ENCODE measurements at places on chromosomes 16 and 17.

- DNase-seq = no peak
Measured at GRCh38 chr17:20096430-20096829, 87.3 kb downstream of the SPECC1 start.

DNA sequence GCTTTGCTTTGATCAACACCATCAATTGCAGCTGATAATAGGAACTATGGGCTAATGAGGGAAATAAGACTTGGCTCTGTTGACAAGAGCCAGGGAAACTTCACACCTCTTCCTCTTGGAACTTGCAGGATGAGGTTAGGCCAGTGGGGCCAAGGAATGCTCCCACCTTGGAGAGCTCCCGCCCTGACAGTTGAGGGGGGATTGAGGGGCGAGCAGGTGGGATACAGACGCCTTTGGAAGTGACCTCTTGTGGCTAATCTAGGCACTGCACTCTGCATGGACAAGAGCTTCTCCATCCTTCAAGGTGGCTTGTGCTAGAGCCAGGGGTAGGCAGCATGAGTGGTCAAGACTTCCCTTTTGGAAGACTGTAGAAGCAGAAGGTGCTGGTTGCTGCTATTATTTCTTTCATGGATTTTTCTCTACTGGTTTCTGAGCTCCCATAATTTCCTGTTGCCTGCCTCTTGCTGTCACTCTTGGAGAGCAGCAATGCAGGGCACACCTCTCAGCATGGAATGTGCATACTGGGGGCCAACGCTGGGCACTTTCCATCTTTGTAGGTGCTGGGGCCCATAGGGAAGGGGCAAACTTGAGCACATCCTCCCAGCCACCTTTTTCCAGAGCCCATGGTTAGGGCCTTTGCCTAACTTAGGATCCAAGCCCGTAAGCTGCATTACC lies 2.3 kb upstream of the PHF12 start:
- no peak for DNase-seq

- DNase-seq = no peak
Measured at GRCh38 chr17:37389160-37389559, 13.4 kb downstream of the C17orf78 start.

- DNase-seq = no peak
Measured at GRCh38 chr17:60766778-60767190, 89.1 kb downstream of the BCAS3 start.

DNA sequence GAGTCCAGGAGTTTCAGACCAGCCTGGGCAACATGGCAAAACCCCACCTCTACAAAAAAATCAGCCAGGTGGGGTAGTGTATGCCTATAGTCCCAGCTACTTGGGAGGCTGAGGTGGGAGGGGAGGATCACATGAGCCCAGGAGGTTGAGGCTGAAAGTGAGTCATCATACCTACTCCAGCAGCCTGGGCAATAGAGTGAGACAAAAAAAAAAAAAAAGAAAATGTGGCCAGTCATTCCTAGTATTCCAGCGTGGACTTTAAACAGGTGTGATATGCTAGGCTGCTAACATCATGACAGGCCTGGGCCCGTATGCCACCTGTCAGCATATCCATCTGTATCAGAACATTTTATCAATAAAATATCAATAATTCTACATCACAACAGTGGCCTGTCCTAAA lies 143.3 kb downstream of the AATF start:
- DNase-seq = no peak

GRCh38 chr16:47877166-47877565 lies 278.6 kb downstream of the ABCC12 start:
- no peak for DNase-seq

DNA sequence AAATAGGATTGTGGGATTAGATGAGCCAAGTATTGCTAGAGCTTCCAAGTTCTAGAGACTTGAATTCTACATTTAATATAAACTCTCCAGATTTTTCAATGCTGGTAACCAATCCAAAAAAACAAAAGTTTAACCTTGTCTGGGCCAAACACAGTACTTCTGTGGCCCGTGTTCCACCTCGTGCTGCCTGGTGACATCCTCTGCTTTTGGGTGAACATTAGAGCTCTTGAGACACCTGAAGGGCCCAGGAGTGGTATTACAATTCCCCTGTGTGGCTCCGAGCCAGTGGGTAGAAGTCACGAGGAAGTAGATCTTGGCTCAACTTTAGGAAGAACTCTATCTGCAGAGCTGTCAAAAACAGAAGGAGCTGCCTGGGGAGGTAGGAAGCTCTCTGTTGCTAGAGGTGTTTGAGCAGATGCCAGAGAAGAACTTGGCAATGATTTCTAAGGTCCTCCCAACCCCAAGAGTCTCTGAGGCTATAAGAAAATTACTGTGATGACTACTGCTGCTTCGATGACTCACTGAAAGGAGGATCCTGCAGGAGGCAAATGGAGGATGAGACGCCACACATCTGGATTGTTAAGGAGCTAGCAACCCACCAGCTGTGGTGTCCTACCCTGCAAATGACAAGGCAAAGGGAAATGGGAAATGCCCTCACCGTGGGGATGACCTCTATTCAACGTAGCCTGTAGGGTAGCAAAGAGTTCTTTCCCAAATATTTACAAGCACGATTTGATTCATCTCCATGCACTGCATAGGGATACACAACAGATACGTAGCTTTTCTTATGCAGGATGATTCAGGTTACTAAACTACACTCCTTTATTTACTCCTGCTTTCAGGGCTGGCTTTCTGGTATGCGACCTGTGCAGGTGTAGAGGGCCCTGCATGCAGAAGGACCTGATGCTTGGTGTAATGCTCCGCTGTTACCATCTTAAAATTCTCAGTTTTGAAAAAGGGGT lies 45.8 kb upstream of the GAS7 start:
- DNase-seq = no peak

GRCh38 chr16:87860553-87861299 lies 8.6 kb downstream of the SLC7A5 start:
- no peak for DNase-seq

DNA sequence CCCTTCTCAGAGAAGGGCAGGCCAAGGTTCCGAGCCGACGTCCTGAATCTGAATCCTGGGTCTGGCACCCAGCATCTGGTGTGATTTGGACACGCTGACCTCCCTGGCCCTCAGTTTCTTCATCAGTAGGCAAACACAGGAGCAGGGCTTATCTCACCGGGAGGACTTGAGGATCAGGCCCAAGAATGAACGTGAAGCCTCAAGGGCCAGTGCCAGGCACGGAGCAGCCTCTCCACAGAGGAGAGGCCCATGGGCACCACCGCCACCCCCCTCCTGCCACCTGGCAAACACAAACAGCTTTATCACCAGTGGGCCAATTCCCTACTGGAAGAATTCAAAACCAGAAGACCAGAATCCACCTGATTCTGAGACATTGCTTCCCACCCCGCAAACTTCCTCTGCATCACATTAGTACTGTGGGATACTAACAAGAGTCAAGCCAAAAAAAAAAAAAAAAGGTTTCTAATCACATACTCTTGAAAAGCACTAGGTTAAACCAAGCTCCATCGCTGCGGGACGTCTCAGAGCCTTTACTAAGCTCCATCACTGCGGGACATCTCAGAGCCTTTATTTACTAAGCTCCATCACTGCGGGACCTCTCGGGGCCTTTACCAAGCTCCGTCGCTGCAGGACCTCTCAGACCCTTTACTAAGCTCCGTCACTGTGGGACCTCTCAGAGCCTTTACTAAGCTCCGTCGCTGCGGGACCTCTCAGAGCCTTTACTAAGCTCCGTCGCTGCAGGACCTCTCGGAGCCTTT lies 68.0 kb upstream of the DOC2B start:
- no peak for DNase-seq

DNA sequence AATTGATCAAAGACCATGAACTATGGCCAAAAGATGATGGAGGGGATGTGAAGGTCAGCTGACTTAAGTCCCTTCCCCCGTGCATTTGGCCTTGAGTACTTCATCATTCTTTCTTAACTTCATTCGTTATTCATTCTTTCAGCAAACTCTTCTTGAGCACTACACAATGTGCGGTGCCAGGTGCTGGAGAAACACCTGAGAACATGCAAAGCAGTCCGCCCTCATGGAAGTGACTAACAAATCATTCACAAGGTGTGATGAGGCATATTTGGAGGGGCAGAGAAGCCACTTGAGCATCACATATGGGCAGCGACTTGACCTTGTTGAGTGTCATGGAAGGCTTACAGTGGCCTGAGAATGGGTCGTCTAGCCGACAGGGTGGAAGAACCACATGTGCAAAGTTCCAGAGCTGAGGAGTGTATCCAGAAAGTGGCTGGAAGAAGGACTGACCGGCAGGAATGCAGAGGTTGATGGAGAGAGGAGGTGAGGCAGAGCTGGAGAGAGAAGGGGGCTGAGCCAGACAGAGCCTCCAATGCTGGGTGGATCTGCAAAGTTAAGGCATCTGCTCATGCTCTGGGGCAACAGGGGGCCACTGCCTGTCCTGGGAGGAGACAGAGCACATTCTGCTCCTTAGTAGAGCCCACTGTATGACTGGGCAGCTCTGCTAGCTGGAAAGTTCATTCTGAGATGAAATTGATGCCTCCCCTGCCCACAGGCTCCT lies 25.1 kb upstream of the EIF1 start:
- no peak for DNase-seq

DNA sequence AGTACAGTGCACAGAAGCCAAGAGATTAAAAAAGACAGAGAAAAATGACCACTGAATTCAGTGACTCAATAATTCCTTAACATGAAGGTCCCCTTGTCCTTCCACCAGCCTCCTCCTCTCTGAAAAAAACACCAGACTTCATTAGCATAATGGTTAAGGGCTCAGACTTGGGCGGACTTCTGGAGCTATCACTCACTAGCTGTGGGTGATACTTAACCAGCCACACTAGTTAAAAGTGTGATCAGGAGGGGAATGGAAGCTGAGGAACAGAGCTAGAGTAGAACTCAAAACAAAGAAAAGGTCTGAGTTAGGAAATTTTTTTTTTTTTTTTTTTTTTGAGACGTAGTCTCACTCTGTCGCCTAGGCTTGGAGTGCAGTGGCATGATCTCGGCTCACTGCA lies 23.2 kb downstream of the ZNF652 start:
- no peak for DNase-seq

DNA sequence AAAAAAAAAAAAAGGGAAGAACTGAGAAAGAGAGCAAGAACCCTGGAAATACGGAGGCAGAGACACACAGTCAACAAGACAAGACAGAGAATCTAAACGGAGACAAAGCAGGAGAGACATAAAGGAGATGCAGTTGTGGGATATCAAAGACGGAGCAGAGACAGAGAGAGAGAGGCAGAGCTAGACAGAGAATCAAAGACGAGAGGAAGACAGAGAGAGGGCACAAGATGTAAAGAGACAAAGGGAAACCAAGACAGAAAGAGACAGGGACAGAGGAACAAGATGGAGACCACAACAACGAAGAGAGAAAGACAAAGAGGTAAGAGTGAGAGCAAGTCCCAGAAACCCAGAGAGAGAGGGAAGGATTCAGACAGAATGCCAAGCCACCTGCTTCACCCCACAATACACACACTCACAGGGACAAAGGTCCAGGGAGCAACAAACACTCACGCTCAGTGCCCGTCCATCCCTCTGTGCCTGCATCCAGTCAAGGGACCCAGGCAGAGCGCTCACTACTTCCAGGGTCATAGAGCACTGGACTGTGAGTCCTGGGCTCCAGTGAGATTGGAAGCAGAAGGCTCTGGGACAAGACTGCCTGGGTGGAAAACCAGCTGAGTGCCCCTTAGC lies 88.9 kb downstream of the C16orf78 start:
- DNase-seq = no peak

DNA sequence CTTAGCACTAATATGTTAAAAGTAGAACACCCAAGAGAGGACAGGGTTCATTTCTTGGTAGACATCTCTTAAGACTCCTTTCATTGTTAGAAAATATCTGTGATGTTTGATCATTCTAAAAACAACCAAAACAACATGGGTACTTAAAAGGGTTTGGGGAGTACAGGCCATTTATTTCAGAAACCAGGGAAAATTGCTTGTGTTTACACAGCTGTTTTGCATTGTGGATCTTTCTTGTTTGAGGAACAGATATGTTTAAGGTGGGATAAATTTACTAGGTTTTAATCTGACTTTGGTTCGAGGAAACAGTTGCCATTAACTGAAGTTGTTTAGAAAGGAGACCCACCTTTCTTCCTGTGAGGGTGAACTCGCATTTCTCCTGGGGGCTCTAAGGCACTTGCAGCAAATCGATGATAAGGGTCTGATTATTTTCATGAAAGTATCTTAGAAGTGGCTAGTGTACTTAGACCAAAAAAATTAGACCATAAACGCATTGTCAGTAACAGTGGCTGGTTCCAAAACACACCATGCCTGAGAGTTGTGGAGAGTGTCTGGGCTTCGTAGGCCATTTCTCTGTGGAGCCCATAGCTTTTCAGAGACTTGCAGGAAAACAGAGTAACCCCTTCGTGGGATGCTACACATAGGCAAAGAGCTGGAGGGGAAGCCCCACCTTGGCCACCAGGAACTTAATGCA lies 17.6 kb downstream of the CLUAP1 start:
- DNase-seq = no peak

DNA sequence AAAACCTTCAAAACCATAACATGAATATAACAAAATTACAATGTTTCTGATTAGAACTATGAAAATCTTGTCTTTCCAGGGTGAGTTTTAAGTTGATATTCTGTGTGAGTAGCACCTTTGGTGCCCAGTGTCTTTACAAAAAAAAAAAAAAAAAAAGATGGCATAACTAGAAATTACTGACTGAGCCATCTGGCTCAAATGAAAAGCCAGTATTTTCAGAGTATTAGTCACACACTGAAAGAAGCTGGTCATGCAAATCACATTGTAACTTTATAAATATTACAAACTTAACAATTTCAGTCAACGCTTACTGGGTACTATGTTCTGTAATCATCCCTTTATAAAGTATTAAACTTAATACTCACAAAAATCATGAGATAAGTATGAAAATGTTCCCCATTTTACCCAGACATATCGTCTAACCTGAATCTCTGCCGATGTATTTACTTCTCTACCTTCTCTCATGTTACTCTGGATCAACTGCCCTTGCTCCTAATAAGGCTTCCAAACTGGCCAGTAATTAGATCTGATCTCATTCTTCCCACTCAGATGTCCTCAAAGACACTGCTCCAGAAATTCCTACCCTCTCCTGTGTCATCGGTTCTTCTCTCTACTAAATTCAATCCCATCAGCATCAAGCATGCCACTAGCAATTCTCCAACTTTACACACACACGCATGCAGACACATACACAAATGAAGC lies 25.4 kb downstream of the UBE2G1 start:
- no peak for DNase-seq

DNA sequence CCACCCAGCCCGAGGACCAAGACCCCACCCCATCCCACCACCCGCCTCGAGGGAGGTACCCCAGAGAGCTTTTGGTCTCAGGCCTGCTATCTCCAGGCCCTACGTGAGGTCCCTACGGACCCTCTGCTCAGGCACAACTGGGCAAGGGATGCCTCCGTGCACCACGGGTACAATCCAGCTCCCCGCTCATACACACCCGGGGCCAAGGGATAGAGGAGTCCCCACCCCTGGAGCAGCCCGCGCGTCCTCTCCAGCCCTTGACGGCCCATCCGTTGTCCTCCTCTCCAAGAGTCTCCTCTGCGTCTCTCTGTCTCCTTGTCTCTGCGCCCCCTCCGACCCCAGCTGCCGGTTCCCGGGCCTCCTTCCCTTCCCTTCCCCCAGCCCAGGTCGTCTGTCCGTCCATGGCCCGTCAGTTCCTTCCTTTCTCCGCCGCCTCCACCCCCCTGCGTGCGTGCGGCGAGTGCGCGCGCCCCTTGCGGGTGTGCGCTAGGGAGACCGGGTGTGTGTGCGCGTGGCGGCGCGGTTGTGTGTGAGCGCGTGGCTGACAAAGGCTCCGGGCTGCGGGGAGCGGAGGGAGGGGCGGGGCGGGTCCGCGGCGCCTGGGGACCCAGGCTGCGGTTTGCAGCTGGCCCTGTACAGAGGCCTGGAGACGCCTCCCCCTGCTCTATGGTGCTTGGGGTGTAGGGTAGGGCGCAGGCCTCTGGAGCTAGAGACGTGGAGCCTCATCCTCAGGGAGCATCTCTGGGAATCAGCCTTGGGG lies 930 bp downstream of the SPNS2 start:
- DNase-seq = peak; percentile 9
